NCI-H2171 treated with DMSO at 0.1 percent for 48 hours (cell line): ENCODE measurements at places on chromosomes 13 and 19.
A peak's percentile ranks its signal among the peaks of the same experiment; 100 is the strongest.

DNA sequence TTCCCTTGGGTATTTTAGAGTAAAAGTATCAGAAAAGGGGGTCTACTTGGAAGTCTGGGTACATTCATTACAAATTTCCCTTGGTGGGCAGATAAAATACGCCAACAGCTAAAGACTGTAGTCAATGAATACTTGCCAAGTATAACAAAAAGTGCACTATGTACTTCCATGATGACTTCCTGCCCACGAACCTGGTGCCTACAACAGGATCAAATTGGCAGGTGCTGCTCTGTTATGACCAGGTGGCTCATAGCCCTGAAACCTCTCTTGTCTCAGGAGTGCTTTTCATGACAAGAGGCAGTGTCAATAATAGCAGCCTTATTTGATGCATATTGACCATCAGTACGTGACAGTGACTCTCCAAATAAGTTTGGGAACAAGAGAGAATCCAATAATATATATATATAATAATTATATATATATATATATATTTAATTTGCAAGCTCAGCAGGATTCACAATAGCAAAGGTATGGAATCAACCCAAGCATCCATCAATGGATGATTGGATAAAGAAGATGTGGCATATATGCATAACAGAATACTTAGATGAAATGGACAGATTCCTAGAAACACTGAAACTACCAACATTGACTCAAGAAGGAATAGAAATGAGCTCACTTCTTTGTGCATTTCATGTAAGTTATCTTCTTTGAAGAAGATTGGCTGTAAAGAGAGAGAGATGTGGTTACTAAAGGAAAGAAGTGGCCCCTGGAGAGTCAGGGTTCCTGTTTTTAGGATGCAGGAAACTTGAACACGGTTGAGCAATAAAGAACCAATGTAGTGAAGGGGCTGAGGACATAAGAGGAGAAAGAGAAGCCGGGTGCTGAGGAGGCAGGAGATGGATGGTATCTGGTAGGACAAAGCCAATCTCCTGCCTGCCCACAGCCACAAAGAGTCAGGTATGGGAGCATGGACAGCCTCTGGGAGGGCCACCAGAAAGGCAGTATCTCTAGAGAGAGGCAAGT is 52.0 kb upstream of the GTF2F2 start:
- DNase-seq, result no peak

DNA sequence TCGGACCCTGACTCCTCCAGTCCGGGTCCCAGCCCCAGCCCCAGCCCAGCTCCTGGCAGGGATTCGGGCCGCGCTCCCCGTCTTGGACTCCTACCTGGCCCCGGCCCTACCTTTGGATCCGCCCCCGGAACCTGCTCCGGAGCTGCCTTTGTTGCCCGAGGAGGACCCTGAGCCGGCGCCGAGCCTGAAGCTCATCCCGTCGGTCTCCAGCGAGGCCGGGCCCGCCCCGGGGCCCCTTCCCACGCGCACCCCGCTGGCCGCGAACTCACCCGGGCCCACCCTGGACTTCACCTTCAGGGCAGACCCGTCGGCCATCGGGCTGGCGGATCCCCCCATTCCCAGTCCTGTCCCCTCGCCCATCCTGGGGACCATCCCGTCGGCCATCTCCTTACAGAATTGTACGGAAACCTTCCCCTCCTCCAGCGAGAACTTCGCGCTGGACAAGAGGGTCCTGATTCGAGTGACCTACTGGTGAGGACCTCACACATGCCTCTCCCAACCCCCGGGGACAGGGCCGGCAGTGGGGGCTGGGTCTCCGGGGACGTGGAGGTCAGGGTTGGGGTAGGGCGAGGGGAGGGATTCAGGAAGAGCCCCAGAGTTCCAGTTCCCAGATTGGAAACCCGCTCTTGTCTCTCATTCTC is 732 bp downstream of the SELENOV start:
- DNase-seq, result no peak

- DNase-seq, result no peak
Measured at GRCh38 chr13:92387245-92387644, 839.4 kb upstream of the GPC6 start.

GRCh38 chr13:28459911-28460310 is 35.0 kb downstream of the FLT1 start:
- DNase-seq, result peak; percentile 69
